Myocyte (in vitro differentiated cells): ENCODE measurements at places on chromosomes 16 and 17. TPM values are rescaled to one million over a fixed set of nuclear protein-coding genes. Genes with fewer than 3 reads are reported as not detected.

Gene SBK1
- total RNA-seq, result 3.7 and 4.3 TPM in 2 replicates

Gene RNF157
- 6.0 and 7.1 TPM in 2 replicates for total RNA-seq

Gene TPSD1
- total RNA-seq, result not detected in 2 replicates

Gene C16orf92
- not detected in 2 replicates for total RNA-seq

Gene EVI2A
- 48.6 and 59.2 TPM in 2 replicates for total RNA-seq

Gene PTX4
- not detected in 2 replicates for total RNA-seq

Gene HBQ1
- total RNA-seq, result not detected in 2 replicates

Gene WFDC1
- 0.43 TPM in 1 of 2 replicates, not detected in the other for total RNA-seq

Gene SPDYE4
- total RNA-seq, result not detected in 2 replicates

Gene ALOX12B
- total RNA-seq, result 0.16 and 0.40 TPM in 2 replicates

Gene MYH11
- total RNA-seq, result 0.03 and 0.05 TPM in 2 replicates

DNA sequence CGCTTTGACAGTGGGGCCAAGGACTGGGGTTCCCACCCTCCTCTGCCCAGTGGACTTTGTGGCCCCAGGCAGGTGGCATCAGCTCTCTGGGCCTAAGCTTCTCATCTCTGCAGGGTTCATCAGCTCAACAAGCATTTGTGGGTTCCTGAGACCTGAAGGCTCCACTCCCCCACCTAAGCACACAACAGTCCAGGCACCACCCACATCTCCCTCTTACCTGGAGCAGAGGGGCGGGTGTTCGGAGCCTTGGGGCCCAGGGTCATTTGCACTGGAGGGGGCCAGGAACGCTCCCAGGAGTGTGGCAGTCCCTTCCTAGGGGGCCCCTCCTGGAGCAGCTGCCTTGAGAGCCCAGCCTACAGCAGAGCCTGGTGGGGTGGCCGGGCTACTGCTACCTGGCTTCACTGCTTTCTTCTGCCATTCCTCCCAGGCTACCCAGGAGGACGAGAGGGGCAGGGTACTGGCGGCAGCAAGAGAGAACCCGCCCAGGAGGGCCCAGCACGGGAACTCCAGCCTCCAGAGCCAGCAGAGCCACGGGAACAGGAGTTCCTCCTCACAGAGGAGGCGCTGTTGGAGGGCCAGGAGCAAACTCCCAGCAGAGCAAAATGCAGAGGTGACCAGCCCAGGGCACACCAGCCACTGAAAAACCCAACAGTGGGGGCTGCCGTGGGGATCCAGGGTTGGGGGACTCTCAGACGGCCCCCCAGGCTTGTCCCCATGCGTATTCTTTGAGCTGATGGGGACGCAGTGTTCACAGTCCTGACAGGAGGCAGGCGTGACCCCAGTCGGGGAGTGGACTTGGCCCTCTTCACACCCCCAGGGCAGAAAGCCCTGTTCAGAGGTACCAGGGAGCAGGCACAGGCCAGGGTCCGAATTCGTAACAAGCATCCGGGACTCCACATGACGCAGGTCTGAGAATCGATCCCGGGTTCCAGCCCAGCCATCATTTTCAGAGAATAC, 35.1 kb upstream of the SLC38A10 start:
- DNase-seq, result peak; percentile 54

DNA sequence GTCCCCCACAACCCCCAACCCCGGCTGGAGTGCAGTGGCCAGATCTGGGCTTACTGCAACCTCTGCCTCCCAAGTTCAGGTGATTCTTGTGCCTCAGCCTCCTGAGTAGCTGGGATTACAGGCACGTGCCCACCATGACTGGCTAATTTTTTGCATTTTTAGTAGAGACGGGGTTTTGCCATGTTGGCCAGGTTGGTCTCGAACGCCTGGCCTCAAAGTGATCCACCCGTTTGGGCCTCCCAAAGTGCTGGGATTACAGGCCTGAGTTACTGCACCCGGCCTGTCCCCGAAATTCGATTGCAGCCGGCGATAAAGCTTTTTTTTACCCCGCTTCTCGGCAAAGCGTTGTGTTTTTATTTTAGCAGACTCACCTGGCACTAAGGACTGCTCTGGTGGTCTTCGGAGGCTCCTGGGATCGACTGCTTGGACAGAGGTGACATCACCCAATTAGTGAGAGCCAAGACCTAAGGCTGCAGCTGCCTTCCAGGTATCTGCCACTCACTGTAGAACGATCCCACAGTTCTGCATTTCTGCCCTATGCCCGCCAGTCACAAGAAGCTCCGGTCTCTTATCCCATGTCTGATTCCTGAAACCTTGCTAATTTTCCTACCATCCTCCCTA, 82.2 kb upstream of the ARL4D start:
- DNase-seq, result no peak

DNA sequence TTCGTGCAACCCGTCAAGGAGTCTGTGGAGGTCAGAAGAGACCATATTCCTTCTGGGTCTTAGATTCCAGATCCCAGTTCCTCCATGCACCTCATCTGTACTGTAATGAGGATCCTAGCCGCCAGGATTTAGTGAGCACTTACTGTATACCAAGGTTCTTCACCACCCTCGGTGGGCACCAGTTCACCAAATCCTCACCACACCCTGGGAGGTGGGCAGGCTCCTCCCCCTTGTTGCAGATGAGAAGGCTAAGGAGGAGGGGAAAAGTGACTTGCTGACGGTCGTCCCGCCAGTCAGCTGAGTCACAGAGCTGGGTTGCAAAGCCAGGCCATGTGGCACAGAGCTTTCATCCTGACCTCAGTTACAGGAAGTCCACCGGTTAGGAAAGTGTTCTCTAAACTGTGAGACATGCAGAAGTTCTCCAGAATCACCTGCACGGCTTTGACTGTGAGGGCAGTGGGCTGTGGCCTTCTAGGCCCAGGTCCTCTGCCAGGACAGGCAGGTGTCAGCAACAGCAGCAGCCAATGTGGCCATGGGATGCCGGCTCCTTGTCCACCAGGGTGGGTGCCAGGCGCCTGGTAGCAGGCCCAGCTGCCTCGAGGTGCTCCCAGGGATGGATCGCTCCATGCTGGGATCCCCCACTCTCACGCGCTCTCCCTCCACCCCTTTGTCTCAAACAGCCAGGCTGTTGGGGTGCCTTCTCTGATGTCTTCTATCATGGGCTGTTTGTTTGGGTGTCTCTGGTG, 240.3 kb upstream of the GSE1 start:
- DNase-seq, result peak; percentile 43

- no peak for DNase-seq
These were observed 33.9 kb downstream of the FZD2 start for GRCh38 chr17:44591206-44591605.

- DNase-seq, result peak; percentile 80
These were observed 3.0 kb downstream of the SOX15 start for GRCh38 chr17:7586673-7587419.

GRCh38 chr16:28984091-28984490, 761 bp upstream of the LAT start:
- no peak for DNase-seq

- no peak for DNase-seq
These were observed 6.3 kb downstream of the SLC6A2 start for GRCh38 chr16:55661941-55662643.

DNA sequence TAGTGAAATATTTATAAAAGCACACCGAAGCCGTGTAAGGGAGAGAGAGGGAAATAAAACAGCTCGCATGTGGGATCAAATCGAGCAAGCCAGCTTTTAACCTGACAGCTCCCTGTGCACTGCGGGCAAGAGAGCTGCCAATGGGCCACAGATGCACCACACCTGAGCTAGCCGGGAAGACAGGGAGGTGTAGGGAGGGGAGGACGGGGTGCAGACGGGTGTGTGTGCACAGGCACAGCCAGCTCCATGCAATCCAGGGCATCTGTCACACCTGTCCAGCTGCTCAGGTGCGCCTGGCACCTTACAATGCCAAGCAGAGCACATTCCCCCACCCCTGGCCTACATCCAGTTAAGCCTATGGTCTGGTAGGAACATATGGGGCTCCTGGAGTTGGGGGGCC, 70.0 kb downstream of the C16orf78 start:
- DNase-seq, result no peak

DNA sequence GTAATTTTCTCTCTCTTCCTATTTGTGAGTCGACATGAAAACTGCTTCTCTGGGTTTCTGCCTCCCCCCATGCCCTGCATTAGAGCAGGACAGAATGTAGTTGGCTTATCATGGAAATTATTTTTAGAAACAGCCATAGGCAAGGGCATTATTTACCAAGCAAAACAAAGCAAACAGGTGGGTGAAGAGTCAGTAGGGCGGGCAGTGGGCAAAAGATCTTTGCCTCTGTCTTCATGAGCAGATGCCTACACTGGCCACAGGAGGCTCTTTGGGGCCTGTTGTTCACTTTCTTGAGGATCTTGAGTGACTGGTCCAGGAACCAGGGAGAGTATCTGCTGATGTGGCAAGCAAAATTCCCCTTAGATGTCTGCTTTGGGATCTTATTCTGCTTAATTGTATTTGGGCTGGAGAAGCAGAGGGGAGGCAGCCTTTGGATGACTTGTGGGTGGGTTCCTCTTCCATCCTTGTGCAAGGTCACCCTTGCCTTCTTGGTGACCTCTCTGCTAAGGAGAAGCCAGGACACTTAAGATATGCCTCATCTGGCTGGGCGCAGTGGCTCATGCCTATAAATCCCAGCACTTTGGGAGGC, 42.5 kb upstream of the CLEC19A start:
- no peak for DNase-seq

DNA sequence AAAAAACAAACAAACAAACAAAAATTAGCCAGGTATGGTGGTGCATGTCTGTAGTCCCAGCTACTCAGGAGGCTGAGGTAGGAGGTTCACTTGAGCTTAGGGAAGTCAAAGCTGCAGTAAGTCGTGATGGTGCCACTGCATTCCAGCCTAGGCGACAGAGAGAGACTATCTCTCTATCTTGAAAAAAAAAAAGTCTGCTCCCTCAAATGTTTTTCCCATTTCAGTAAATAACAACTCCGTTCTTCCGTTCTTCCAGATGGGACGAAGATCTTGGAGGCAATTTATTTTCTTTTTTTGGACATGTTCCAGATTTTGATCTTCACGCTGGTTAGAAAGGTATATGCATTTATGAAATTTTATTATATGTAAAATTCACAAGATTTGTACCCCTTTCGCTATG, 19.0 kb downstream of the ERAL1 start:
- no peak for DNase-seq

- DNase-seq, result no peak
These were observed 5.4 kb upstream of the C17orf107 start for GRCh38 chr17:4893721-4894560.

DNA sequence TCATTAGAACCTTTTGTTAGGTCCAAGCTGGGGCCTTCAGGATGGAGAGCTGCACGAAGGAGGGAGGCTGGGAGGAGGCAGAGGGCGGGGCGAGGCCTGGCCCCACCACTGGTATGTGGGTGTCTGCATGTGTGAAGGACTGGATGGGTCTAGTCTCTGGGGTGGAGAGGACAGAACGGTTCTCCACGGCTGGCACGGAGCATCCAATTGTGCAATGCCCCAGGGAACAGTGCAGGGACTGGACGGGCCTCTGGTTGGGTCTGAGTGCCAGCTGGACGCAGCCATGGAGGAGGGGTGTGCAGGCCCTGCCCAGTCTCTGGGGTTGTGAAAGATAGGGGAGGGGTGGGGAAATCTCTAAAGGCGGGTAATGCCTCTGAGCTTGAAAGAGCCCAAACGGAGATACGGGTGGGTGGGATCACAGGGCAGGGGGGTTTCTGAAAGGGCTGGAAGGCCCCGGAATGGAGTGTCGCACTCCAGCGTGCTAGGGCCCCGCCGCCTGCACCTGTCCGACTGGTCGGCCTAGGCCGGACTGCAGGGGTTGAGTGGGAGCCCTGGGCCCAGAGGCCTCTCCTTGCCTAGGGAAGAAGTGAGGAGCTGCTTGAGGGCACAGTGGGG, 1.6 kb downstream of the PPL start:
- peak; percentile 82 for DNase-seq

DNA sequence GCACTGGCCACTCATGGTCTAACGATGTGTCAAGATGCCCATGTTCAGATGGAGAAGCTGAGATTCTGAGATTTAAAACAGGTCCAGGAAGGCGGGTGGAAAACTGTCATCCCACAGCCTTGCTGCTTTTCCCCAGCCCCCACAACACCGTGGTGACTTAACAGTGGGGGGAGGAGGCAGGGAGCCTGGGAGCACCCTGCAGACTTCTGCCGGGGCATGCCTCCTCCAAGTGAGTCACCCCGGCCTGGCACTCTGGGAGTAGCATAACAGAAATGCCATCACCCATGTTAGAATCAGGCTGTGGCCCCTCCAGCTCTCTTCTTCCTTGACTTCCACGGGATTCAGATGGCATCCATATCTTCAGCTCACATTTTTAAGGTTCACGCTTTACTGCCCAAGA, 164.8 kb downstream of the CBLN1 start:
- DNase-seq, result no peak

DNA sequence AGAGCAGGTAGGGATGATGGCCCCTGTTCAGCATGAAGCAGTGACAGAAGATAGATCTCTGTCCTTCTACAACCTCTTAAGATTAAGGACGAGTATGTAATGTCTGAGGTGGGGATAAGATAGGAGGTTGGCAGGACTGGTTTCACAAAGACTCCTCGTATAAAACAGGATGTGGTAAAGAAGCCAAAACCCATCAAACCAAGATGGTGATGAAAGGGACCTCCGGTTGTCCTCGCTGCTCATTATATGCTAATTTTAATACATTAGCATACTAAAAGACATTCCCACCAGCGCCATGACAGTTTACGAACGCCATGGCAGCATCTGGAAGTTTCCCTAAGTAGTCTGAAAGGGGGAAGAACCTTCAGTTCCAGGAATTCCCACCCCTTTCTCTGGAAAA, 27.3 kb downstream of the MIS12 start:
- DNase-seq, result no peak

DNA sequence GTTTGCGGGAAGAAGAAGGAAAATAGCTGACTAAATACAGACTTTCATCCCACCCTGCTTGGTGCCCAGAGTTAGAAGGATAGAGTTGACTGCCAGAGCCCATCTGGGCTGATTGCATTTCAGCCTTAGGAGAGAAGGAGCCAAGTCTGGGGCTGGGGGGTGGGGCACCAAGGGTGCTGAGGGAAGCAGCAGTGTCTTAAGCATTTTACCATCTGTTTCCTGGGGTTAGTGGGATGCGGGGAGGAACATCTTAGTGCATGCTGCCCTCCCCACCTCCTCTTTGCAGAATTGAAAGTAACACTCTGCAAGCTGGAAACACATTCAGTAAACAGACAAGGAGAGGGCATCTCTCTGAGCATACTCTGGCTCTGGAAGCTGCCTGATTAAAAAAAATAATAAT, 1.5 kb upstream of the ARL5C start:
- DNase-seq, result no peak

DNA sequence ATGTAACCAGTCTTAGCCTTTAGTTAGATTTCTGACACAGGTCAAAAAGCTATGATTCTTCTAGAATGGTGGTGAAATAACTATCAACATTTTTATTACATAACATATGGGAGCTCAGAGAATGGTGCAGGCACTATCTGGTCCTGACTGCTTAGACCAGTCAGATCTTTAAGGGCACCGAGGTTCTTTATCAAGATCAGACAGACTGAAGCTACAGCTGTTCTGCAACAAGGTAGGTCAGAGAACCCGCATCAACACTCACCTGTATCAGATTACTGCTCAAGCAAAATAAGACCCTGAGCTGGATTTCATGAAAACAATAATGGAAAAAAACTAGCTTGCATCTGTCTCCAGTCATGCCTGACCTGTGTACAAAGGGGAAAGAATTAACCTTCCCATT, 160.4 kb downstream of the KCNJ2 start:
- no peak for DNase-seq

- peak; percentile 31 for DNase-seq
These were observed 10.7 kb downstream of the SPNS2 start for GRCh38 chr17:4509401-4509800.

- DNase-seq, result peak; percentile 73
These were observed 20.2 kb upstream of the SLC38A10 start for GRCh38 chr17:81315129-81315884.
